Stimulated activated CD4-positive, alpha-beta T cell treated with anti-CD3 and anti-CD28 coated beads, TNF-alpha, amount 100 ng/mL, for 24 hours (primary cell): ENCODE measurements at places on chromosomes 5 and 9.

- DNase-seq, result no peak
These were observed 9.3 kb downstream of the SFXN1 start for GRCh38 chr5:175487514-175488222.

- DNase-seq, result no peak
These were observed 42.6 kb downstream of the LARP1 start for GRCh38 chr5:154797762-154798161.

DNA sequence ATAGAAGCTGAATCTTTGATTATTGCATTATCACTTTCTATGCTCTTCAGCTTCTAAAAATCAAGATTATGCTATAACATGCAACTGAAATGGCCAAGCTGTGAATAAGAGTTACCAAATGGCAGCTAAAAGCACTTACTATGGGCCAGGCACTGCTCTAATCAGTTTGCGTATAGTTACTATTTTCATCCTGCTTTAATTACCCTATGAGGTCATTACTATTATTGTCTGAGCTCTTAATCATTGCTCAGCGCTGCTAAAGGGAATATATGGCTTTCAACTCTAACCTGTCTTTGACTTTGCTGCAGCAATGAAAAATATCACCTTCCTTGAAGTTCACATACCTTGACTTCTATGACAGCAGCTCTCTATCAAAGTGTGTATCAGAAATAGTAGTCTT is 210.8 kb downstream of the TRPM3 start:
- no peak for DNase-seq

DNA sequence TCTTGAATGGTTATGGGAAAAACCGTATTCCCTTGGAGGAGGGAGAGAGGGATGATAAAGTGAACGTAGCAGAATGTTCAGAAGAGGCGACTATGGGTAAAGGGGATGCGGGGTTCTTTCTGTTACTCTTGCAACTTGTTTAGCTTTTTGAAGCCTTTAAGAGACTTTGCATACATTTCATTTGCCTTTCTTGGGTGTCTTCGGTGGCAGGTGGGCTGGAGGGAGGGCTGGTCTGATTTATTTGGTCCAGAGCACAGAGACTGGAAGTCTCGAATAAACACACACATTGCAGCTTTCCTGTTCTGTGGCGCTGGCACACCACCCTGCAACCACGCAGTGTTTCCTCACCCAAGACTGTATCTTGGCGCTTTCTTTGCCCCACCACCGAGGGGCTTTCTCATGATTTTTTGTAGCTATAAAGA is 23.2 kb downstream of the TTF1 start:
- no peak for DNase-seq

- DNase-seq, result peak; percentile 44
These were observed 84.7 kb downstream of the PTTG1 start for GRCh38 chr5:160506006-160507004.

GRCh38 chr9:35051069-35051967 is 21.1 kb downstream of the VCP start:
- DNase-seq, result no peak

DNA sequence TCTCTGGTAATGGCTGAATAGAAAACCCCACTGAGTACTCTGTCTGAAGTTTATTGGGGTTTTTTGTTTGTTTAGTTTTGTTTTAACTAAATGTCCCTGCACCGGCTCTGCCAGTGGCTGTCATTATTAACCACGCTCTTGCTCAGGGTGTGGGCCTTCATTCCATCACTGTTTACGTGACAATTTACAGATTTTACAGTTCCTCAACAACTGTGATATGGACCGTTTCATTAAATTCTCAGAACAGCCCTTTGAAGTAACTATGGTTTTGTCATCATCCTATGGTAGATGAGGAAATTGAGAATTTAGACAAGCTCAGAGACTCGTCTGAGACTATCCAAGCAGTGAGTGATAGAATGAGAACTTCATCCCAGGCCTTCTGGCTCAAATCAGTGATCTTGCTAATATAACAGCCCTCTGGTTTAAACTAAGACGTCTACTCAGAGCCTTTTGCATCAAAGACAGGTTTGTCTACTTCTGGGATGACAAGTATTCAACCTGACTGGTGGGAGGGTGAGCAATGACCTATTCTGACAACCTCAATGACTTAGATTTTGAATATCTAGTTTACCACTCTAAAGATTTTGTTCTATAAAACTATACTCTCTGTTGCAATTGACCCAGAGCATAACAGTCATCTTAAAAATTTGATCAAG is 77.3 kb upstream of the MAP3K1 start:
- DNase-seq, result no peak

DNA sequence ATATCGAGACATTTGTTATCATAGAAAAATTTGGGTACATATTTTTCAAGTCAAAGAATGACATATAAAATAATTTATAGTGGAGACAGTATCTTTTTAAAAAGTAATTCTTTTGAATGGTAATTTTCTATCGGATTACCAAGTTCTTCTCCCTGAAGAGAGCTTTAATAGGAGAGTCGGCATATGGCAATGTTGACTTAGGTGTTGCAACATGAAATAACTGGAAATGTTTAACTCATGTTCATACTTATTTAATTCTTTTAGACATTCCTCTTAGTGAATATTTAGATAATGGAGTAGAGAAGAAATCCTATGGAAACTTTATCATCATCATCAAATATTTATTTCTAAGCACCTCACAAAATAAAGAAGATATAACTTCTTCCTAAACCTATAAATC is 118.2 kb upstream of the CTNND2 start:
- DNase-seq, result no peak

GRCh38 chr5:173796721-173797495 is 91.2 kb upstream of the CPEB4 start:
- no peak for DNase-seq

GRCh38 chr9:132539096-132539495 is 43.3 kb upstream of the BARHL1 start:
- DNase-seq, result no peak

DNA sequence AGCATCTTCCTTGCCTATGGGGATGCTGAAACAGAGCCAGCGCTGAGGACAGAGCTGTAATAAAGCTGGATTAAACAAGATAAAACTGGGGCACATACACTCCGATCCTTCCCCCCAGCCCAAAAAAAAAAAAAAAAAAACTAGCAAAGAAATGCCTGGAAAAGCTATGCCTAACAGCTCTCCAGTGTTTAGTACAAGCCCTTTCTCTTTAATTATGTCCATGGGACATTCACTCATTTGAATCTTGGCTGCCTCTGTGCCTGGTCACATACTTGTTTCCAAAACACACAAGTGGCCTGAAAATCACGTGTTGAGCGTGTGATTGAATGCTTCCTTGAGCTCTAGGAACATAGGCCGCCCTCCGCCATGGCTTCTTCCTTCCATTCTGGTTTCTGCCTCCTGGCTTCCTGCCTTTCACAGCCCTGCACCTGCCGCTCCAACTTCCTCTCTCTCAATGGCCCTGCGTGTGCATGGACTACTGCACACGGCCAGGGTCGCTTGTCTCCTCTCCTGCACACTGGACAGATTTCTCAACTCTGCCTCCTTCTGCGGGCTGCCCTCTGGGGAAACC is 111.0 kb upstream of the RETREG1 start:
- no peak for DNase-seq

GRCh38 chr9:96021551-96022444 is 146.3 kb downstream of the ERCC6L2 start:
- no peak for DNase-seq

DNA sequence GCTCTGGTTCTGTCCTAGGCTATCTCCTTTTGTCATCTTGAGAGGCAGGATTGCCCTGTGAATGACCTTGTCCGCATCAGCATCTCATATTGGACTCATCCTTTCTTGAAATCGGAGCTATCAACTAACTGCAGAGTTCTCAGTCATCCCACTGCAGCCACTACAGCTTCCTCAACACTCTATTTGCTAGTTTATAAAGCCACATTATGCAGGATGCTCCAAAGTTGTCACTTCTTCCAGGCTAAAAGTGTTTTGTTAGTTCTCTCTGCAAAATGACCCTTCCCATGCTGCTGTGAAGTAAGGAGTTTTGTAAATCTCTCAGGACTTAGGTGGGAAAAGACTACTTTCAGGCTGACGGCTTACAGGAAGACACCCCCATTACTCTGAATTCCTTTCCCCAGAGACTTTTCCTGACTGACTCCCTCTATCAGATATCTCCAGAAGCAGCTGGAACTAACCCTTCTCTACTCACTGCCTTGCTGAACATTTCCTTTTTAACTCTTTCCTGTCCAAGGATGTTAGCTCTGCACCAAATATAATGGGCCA is 257.6 kb downstream of the NFIB start:
- no peak for DNase-seq

DNA sequence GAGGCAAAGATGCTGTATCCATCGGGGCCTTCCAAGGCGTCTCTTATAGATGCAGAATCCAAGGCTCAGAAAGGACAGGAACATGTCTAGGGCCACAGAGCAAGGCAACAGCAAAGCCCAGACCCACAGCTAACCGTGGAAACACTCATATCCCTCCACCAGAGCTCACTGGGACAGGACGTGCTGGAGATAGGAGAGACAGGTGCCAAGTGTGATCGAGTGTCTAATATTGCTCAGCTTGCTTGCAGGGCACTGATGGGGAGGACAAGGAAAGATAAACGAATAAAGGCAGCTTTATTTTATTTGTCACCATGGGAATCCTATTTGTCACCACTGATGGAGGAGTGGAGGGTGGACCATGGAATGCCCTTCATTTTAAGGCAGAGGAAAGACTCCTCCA is 44.0 kb upstream of the AKNA start:
- DNase-seq, result no peak

GRCh38 chr9:88746029-88746742 is 211.2 kb downstream of the NXNL2 start:
- DNase-seq, result no peak

GRCh38 chr5:116265471-116265870 is 180.6 kb downstream of the COMMD10 start:
- no peak for DNase-seq

DNA sequence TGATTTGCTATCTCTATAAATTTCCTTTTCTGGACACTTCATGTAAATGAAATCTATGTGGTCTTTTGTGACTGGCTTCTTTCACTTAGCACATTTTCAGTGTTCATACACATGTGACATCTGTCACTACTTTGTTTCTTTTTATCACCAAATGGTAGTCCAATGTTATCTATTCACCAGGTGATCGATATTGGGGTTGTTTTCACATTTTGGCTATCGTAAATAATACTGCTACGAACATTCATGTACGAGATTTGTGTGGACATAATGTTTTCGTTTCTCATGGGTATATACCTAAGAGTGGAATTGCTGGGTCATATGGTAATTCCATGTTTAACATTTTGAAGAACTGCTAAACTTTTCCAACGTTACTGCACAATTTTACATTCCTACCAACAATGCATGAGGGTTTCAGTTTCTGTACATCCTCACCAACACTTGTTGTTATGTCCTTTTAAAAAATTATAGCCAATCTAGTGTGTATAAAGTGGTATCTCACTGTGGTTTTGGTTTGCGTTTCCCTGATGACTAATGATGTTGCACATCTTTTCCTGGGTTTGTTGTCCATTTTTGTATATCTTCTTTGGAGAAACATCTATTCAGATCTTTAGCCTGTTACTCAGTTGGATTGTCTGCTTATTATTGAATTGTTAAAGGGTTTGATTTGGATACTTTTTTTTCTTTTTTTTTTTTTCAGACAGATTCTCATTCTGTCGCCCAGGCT is 263.0 kb downstream of the PDZD2 start:
- DNase-seq, result no peak

DNA sequence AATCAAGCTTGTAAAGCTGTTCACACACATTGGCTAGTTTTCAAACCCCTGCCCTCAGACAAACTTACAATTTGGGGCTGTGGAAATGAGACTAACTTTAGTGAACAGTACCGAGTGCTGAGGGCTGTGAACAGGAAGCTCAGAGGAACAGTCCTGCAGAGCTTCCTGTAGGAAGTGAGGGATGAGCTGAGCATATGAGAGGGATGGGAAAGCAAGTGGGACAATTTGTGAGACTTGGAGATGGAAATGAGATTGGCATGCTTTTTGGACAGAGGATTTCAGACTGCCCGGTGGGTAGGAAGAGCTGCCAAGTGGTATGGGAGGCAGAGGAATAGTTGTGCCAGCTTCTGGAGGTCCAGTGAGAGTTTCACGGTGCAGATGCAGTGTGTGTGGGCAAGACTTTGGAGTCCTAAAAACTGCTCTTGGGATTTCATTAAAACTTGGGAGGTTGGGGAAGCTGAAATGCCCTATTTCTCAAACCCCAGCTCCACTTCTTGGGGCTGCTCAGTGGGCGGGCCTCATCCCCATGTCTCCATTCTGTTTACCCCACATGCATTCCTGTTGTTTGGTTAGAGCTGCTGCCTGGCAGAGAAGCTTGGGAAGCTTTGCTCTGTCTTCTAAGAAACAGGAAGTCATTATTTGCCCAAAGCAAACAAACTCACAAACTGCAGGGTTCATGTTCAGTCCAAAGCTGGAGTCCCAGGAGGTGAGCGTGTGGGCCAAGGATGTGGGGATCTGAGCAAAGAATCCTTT is 267.5 kb downstream of the ZSWIM6 start:
- DNase-seq, result no peak

- DNase-seq, result no peak
These were observed 55.4 kb downstream of the KCNT1 start for GRCh38 chr9:135757356-135757755.

DNA sequence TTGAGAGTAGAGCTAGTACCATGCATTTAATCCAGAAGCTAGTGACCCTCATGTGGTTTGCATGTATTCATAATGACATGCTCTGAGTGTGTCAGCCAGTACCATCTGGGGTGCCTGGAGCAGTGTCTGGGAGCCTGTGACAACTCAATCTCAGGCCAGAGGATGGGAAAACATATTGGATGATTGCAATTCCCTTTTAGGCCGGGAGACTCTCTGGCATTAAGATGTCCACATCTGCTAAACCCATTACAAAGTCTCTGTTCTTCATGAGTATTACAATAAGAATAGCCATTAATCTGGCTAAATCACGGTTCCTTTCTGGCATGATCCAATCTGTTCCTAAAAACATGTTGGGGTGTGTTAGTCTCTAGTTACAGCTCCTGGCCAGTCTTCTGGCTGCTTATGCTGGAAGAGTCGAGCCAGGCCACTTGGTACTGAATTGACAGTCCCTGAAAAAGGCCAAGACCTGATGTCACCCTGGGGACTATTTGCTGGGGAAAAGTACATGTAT is 475.7 kb downstream of the ENC1 start:
- no peak for DNase-seq
